ENCODE measurements at places on chromosomes 3 and 15.

DNA sequence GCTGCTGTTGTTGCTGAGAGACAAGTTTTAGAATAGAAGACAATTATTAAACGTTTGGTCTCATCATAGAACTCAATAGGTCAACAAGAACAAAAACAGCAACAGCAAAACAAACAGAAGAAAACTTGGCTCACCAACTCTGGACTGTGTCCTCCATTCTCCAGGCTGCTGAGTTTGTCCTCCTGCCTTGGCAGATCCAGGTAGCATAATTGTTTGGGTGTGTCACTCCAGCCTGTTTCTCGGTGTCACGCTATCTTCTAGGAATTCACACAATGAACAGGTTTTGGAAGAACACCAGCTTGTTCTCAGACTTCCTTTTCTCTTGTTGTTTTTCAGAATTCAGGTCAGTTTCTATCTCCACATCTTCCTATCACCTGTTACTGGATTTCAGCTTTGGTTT, 34.7 kb downstream of the ARRDC4 start:
- no peak for DNase-seq

GRCh38 chr15:62569460-62570404, 404.6 kb upstream of the C2CD4B start:
- DNase-seq = no peak

DNA sequence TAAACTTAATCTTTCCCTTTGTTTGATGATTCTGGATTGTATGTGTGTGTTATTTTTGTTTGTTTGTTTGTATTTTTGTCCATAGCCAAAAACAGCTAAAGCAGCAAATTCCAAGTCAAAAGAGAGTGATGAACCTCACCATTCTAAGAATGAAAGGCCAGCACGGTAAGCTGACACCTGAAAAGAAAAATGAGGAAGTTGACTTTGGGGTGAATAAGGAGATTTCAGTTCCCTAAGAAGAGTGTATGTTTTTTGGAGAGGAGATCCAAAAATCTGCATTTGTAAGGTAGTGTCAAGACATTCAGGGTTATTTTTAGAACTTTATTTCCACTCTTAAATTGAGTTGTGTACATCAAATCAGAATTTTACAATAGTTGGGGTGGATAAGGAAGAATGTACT, 52.3 kb upstream of the UTS2B start:
- DNase-seq = no peak

DNA sequence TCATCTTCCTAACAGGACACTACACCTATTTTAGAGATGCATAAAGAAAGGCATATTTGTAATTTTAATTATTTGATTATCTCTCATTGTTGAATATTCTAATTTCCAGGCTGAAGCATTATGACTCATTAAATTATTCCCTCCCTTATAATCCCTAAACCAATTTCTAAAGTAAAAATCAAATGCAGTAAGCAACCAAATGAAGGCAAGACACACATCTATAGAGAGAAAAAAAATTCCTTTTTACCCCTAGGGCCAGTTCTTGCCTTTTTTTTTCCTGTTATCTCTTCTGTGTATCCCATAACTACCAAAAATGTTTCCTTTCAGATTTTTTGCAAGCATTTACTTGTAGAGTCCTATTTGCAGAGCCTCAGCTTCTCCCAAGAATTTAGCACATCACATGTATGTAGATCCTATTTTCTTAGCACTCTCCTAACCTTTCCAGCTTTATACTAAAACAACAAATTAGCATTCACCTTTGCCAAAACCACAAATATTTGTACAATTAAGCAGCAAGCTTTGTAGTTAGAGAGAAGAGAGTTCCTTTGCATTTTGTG, 177.9 kb downstream of the SATB1 start:
- DNase-seq = no peak

DNA sequence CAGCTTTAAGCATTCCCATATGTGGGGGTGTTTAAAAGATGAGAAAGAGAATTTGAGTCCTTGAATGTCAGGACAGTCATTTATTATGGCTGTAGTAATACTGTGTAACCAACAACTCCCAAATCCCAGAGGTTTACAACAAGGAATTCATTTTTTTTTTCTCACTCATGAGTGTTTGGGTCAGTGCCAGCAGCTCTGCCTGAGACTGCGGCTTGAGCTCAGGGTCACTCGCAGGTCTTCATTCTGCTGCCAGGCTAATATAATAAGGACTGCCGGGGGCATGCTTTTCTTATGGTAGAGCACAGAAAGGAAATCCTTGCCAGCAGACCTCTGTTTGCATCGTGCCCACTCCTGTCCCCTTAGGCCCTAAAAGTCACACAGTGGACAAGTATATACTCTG, 277.9 kb upstream of the LMCD1 start:
- no peak for DNase-seq

- no peak for DNase-seq
Observed at GRCh38 chr3:121584418-121584817, 8.8 kb upstream of the FBXO40 start.

- DNase-seq = no peak
Observed at GRCh38 chr3:47083786-47084185, 80.1 kb downstream of the SETD2 start.

GRCh38 chr3:55894605-55895004, 407.5 kb upstream of the WNT5A start:
- DNase-seq = no peak

DNA sequence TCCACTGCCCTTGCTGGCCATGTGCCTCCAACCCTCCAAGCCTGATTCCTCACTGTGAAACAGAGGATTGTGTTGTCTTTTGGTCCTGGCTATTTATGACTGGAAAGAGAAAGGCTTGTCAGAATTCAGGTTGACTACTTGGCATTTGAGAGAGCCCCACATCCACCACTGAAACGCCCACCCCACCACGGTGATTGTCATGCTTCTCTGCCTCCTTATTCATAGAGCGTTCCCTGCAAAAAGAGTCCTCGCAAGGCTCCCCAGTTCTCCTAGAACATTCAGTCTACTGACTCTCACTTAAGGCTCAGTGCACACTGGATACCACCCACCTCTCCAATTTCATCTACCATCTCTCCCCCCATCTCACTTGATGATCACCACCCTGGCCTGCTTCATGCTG, 162.9 kb upstream of the WNT5A start:
- DNase-seq = no peak

DNA sequence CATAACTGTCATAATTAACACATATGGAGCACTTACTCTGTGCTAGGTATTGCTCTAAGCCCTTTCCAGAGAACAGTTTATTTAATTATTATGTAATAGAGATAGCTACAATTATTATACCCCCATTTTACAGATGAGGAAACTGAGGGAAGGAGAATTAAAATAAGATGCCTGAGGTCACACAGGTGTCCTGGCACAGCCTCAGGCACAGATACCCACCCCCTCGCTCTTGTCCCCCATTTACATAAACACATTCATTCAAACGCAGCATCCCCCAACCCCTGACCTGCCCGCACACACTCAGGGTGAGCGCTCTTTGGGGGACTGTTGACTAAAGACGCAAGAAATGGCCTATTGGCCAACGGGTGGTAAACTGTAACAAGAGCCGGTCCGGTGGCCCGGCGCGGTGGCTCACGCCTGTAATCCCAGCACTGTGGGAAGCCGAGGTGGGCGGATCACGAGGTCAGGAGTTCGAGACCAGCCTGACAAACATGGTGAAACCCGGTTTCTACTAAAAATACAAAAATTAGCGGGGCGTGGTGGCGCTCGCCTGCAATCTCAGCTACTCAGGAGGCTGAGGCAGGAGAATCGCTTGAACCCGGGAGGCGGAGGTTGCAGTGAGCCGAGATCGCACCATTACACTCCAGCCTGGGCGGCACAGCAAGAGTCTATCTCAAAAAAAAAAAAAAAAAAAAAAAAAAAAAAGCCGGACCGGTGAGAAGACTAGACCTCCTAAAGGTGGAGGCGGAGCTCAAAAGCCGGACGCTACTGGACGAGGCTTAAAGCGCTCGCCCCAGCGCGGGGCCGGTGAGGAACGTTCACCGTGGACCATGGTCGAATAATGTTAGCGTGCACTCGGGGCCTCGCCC, 1.9 kb upstream of the ISL2 start:
- no peak for DNase-seq

- DNase-seq = no peak
Observed at GRCh38 chr3:170424879-170425278, 6.2 kb downstream of the CLDN11 start.

DNA sequence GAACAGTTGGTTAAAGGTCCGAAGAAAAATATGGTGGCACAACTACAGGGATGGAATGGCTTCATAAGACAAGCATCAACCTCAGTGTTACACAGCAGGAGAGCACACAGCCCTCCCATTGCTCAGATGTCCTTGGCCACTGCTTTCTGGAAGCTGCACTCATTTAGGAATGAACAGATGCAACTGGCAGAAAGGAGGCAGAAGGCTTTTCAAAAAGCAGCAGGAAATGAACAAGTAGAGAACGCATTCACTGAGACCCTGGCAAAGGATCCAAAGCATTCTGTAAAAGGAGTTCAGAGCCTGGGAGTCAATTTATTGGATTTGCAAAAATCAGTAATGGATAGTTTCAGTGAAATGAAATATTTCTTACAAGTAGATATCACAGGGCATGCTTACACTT, 101.1 kb downstream of the PDZRN3 start:
- DNase-seq = no peak

GRCh38 chr15:74400915-74401757, 32.6 kb downstream of the SEMA7A start:
- no peak for DNase-seq

GRCh38 chr15:85980946-85981345, 98.7 kb upstream of the AGBL1 start:
- DNase-seq = no peak

- no peak for DNase-seq
Observed at GRCh38 chr3:39531066-39531465, 63.6 kb downstream of the MOBP start.

GRCh38 chr3:17741621-17742101, 770 bp downstream of the TBC1D5 start:
- DNase-seq = peak; percentile 71

DNA sequence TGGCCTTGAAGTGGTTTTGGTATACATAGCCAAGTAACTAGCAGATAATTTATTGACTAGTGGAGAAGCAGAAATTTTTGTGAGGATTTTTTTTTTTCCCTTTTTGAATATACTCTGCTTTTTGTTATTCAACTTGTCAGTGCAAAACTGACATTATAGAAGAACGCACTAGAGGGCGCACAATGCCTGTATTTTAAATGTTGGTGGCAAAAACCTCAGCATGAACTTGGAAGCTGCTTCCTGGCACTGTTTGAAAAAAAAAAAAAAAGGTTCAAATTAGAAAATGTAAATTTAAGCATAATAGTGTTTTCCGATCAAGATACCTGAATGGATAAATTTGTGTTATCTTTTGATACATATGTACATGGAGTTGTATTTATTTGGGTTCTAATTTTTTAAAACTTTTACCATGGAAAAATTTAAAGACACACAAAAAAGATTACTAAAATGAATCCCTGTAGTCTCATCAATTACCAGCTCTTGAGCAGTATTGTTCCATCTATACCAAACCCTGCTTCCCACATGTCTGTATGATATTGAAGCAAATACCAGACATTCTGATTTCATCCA, 56.0 kb downstream of the SLC25A26 start:
- peak; percentile 70 for DNase-seq

DNA sequence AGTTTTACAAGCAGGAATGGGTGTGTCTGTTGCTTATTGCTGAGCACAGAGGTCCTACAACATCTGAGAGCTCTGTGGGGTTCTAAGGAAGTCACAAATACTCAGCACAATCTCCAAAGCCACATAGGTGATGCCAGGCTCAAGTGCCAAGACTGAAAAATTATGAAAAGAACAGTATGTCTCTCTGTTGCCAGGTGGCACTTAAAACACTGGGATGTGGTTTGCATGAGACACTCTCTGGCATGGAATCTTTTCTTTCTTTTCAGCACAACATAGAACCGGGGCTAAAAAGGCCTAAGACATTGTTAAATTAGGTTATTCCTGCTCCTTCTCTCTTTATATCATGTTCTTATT, 127.3 kb upstream of the PRICKLE2 start:
- no peak for DNase-seq

DNA sequence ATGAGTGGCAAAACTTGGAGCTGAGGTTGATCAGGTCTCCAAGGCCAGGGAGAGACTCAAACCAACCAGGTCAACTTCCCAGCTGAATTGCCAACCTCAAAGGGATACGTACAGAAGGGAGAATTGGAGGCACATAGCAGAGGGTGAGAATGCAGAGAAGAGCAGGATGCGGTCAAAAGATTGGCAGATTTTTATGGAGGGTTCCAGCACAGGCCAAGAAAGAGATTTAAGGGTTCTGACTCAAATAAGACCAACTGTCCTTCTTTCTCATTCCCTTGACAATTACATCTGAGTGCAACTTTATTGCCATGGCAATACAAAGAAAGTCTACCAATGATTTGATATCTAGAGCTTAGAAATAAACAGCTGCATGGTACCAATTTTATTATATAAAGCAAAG, 33.2 kb downstream of the SCG5 start:
- no peak for DNase-seq

DNA sequence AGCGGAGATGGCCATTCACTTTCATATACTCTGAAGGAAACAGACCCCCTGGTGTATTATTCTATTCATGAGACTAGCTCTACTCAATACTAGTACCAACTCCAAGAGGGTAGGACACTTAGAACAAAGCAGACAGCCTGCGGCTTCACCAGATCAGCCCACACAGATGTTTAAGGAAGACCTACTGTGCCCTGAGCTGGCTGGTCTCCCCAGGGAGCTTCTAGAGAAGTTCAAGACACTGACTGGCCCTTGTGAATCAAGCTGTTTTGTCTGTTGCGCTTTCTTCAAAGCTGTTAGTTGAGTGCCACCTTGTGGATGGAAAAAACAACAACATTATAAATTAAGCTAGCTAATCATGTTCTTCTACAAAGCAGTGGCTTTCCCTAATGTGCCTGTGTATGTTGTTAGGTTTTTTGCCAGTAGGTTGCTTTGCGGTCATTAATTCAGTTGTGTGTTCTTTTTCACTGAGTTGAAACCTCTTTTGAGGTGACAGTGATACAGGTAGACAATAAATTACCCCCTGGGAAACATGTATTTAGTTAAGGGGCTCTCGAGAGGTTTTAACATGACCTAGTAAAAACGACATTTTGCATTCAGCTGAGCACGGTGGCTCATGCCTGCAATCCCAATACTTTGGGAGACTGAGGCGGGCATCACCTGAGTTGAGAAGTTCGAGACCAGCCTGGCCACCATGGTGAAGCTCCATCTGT, 64.2 kb upstream of the MYZAP start:
- DNase-seq = peak; percentile 78

DNA sequence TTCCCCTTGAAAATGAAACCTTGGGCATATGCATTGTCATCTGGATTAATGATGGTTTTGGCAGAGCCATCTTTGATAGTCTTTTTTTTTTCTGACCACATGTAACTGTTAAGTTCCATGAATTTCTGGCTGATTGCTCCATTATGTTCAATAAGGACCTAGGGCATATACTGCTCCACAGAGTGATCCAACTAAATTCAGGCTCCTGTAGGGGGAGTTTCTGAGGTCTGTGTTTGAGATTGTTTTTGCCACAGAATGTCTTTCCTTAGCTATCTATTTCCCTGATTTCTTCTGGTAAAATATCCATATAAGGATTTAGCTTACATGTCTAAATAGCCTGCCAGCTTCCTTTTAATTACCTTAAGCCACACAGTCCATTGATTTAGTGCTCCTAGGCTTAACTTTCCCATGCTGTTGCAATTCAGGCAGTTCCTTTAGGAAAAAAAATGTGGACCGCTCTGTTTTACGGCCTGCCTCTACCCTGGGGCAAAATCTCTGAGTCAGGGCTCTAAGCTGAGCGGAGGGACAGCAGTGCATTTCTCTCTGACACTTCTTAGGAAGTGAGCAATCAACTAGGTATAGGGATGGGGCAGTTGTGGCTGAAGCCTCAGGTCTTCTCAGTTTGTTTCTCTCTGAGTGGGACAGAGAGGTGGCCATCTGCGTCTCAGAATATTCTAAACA, 796.2 kb downstream of the NR2F2 start:
- DNase-seq = peak; percentile 33

Measured in NT2/D1 (cell line).